ENCODE measurements at places on chromosomes 11 and 22.

DNA sequence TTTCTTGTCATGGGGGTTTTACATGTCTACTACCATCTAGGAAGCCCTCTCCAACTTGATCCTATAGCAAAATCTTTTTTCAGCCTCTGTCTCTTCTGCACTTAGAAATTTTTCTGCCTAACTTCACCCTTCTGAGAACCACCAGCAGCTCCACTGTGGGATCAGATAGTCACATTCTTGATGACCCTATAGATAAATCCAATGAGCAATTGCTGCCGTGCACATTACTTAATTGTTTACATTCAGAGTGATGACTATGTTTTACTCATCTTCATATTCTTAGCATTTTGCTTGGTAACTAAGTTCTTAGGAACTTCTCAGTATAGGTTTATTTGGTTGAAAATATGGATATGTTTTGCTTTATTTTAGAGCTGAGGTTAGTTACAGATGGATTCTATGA, 12.4 kb upstream of the ETS1 start:
- DNase-seq, result no peak

- no peak for DNase-seq
Observed at GRCh38 chr11:5655474-5655873, 29.4 kb downstream of the TRIM5 start.

DNA sequence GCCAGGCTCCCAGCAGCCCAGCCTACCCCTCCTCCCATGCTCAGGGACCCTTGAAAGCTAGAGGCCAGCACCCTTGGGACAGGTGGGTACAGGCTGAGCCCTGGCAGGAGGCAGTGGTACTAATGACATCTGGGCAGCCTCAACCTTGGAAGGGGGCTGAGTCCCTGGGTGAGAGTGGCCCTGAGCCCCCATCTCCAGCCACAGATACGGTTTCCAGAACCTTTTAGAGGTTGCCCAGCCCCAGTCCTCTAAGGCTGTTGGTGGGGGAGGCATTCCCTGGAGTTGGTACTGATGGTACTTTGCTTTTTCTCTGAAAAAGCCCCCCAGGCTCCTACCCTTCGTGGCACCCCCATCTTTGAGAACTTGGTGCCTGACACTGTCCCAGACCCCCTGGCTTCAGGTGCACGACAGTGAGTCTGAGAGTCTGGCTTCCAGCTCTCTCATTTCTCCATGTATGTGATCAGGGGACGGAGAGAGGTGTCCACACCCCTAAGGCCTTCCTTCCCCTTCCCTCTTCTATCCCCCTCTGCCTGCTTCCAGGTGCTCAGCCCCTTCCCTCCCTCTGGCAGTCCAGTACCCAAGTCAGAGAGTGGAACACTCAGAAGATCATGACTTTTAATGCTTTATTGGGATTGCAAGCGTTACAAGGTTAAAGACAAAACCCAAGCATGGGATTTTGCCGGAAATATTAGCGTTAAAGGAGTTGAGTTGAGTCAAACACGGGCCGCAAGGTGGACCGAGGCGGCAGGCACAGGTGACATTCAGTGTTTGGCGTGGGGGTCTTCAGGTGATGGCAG, 10.5 kb downstream of the IGF2 start:
- DNase-seq, result no peak

DNA sequence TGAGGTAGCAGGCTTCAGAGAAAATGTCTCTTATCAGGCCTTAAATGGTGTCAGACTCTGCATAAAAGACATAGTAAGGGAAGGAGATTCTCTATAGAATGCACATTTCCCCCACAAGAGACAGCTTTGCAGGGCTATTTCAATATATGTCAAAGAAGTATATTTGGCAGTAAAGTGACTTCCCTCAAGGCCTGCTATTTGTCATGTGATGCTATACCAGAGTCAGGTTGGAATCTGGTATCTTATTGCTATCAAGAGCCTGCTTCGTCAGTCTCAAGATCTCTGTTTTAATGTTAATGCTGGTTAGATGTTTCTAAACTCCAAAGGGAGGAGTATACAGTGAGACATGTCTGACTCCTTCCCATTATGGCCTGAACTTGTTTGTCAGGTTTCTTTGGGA, 40.4 kb upstream of the MTMR2 start:
- DNase-seq, result no peak

DNA sequence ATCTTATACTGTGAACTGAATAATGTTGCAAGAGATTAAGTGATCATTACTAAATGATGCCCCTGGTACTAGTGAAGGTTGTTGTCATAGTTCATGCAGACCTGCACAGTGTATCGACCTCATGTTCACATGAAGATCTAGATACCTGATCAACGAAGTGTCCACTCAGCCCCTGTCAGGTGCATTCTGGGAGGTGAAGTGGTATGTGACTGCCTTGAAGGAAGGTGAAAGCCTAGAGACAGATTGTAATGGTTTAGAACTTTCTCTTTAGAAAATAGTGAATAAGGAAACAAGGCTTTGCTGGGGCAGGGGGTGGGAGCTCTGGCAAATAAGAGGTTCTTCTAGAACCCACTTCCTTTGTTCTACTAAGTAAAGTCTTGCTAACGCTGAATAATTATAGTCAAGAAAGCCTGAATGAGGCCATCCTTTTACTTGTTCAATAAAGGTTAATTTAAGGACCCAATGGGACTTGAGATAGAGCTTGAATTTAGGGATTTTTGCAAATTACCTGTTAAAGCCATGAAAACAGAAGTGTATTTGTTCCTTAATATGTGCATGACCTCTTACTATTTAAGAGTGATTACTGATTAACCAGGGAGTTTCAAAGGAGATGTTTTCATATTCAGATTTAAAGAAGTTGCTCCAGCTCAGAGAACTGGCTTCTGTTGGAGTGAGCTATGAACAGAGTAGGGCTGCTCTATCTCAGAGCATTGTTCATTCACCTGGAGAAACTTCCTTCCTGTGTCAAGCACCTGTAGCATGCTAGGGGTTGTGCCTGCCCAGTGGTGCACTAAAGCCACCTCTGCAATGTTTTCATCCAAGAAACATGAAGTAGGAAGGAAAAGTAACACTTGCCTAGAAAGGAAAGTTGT, 45.3 kb downstream of the C22orf31 start:
- no peak for DNase-seq

GRCh38 chr11:121265586-121265985, 27.0 kb upstream of the SC5D start:
- DNase-seq, result no peak

GRCh38 chr11:1128311-1129142, 29.2 kb upstream of the MUC5AC start:
- DNase-seq, result no peak

GRCh38 chr11:114297806-114298709, 1.9 kb downstream of the NNMT start:
- DNase-seq, result no peak

GRCh38 chr22:36853407-36854099, 7.3 kb upstream of the NCF4 start:
- peak; percentile 71 for DNase-seq

Measured in activated CD8-positive, alpha-beta memory T cell treated with anti-CD3 and anti-CD28 coated beads for 1 hour (primary cell).